Effector memory CD8-positive, alpha-beta T cell (primary cell): ENCODE measurements at places on chromosomes 4 and X.

- H3K4me1 ChIP-seq: peaks cover 8% of the 10 kb centered on the region
- peak overlapping the region; percentile 64 for H3K27ac ChIP-seq
- H3K4me3 ChIP-seq: peak overlapping the region; percentile 84
- no peaks in the 10 kb centered on the region for H3K36me3 ChIP-seq
Observed at GRCh38 chr4:7103031-7103606, 35.3 kb upstream of the GRPEL1 start.

- no peak overlapping the region for H3K4me3 ChIP-seq
- H3K27me3 ChIP-seq: no peaks in the 10 kb centered on the region
- H3K27ac ChIP-seq: peak overlapping the region; percentile 1
- peaks cover 38% of the 10 kb centered on the region for H3K4me1 ChIP-seq
- DNase-seq: no peak
- H3K36me3 ChIP-seq: peaks cover 12% of the 10 kb centered on the region
Observed at GRCh38 chr4:101042847-101043246, 304.5 kb downstream of the PPP3CA start.

- no peaks in the 10 kb centered on the region for H3K27me3 ChIP-seq
- DNase-seq: no peak
- no peaks in the 10 kb centered on the region for H3K36me3 ChIP-seq
Observed at GRCh38 chr4:23631255-23631950, 258.4 kb downstream of the PPARGC1A start.

DNA sequence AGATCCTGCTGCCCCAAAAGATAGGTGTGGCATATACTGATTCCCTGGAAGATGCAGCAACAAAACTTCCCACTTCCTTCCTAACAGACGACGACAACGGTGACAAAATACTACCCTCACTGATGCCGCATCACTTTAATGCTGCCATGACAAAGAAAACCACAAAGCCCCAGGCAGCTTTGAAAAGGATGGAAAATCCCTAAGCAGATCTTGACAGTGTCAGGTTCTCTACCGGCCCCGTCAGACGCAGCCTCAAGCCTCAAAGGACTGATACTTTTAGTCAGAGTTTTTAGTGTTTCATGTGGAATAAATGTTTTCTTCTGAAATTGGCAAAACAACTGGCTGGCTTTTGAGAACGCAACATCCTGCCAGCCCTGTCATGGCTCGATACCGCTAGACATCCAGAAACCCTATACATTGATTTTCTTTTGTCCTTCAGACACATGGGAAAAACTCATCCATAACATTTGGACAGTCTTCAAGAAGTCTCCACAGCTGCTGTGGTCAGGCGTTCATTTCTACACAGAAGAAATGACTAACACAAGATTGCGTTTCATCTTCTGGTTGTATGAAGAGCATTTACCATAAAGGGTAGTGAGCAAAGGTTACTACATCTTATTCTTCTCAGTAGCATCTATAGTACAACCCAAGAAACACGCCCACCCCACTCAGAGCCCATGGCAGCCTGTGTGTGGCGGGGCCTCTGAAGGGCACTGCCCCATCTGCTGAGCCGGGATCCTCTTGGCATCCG is 60.1 kb downstream of the GATB start:
- H3K36me3 ChIP-seq: peaks cover 10% of the 10 kb centered on the region
- H3K4me1 ChIP-seq: no peaks in the 10 kb centered on the region
- no peak overlapping the region for H3K4me3 ChIP-seq
- H3K27me3 ChIP-seq: no peaks in the 10 kb centered on the region
- H3K27ac ChIP-seq: no peak overlapping the region

DNA sequence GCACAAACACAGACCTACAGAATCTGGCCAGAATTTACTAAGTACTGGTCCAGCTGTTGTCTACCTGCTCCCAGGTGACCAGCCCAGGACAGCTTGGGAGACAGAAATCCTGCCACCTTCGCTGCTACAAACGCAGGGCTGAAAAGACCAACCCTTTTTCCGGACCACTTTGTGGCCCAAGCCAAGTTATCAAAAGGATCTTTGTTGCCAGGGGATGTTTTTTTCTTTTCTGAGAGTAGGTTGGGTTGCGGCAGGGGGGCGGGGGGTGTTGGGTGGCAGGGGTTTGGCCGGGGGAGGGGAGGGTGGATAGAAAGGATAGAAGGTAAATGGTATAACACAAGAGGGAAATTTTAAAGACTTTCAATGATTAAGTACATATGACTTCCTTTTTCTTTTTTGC is 63.4 kb downstream of the STOX2 start:
- peaks cover 73% of the 10 kb centered on the region for H3K27me3 ChIP-seq
- no peaks in the 10 kb centered on the region for H3K4me1 ChIP-seq
- no peak for DNase-seq
- H3K36me3 ChIP-seq: no peaks in the 10 kb centered on the region
- H3K4me3 ChIP-seq: no peak overlapping the region
